ENCODE measurements at places on chromosomes 11 and 22.

DNA sequence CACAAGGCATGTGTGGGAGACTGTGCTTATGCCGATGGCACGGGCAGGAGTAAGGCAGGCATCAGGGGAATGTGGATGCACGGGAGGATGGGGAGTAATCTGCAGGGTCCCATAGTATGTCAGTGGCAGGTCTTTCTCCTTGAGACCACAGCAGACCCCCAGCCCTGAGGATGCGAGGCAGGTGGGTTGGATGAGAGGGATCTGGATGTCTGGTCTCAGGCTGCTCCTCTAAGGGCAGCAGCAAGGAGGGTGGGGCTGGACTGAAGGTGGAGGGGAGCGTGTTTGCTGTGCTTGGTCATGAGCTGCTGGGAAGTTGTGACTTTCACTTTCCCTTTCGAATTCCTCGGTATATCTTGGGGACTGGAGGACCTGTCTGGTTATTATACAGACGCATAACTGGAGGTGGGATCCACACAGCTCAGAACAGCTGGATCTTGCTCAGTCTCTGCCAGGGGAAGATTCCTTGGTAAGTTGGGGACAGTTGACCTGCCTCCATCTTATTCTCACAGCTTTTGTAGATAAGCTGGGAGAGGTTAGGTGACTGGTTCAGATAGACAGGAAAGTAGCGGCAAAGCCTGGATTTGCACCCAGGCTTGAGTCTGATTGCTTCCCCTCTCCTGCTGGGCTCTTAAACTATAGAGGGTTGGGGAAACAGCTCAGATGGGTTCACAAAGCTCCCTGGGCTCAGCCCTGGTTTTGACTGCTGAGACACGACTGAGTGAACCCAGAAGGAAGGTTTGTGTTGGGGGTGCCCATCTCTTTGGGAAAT is at the start of gene APOL1:
Gene APOL1 (plus strand): TSS at position 380 of the 769 bp plus-strand sequence. CDS start 1,823 bp downstream, outside the sequence.
- no peak for DNase-seq

- DNase-seq, result no peak
These were observed 3.0 kb upstream of the SWAP70 start for GRCh38 chr11:9660886-9661285.

DNA sequence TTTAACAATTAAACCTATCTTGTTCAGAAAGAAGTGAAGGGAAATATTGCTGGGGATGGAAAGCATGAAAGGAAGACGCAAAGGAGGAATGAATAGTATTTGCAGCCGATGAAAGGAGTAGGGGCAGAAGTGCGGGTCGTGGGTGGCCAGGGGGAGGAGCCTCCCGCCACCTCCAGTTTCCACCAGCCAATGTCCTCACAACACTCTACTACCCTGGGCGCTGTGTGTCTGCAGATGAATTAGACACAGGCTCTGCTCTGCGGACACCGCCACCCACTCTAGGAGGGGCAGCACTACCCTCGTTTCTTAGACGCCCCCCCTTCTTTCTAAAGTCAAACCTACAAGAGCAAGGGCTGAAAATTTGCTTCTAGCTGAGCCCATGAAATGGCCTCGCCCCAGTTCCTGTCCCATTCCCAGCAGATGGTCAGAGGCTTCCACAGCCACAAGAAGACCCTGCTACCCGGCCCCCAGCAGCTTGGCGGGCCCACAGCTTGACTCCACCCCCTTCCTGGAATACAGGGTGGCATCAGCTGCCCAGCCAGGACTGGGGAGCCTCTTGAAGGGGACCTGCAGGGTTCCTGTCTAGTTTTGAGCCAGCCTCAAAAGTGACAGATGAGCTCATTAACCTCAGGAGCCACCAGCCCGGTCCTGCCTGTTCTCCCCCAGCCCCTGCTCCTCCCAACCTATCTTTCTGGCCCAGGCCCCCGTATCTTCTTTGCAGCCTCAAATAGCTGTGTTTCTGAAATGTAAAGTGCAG is 268.1 kb downstream of the BUD13 start:
- DNase-seq, result no peak

DNA sequence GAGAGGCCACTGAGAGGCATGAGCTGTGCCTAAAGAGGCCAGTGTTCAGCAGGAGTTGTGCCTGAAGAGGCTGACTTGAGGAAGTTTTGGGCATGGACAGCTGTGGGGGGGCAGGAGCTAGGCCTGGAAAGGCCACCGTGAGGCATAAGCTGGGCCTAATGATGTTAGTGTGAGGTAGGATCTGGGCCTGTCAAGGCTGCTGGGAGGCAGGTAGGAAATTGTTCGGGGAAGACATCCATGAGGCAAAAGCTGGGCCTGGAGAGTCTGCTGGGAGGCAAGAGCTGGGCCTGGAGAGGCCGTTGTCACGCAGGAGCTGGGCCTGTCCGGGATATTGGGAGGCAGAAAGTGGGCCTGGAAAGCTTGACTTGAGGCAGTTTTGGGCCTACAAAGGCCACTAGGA is 44.9 kb downstream of the OR4C45 start:
- no peak for DNase-seq

GRCh38 chr11:124667601-124668000 is 5.9 kb downstream of the SIAE start:
- DNase-seq, result no peak

DNA sequence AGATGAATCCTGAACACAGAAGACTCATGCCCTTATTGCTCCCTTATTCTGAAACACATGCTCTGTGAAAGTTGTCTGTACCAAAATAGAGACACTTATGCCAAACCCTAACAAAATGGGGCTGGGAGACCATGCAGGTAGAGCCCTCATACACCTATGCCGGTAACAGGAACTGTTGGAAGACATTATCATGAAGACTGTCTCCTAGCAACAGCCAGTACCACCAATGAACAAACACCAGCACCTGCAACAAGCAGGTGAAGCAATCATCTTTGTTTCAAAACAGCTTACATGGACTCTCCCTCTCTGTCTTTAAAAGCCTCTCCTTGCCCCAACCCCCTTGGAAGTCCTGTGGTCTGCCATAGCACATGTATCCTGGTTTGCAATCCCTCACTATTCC is 17.2 kb downstream of the SLC5A4 start:
- DNase-seq, result no peak

Data from ELF-1 (cell line).